Stimulated activated CD8-positive, alpha-beta memory T cell treated with anti-CD3 and anti-CD28 coated beads, Interleukin-7, amount 100 ng/mL, for 48 hours (primary cell): ENCODE measurements at places on chromosomes 11 and 22.

GRCh38 chr11:37378958-37379357 lies 780.9 kb upstream of the RAG2 start:
- no peak for DNase-seq

- no peak for DNase-seq
Observed at GRCh38 chr11:115617767-115618166, 113.6 kb upstream of the CADM1 start.

DNA sequence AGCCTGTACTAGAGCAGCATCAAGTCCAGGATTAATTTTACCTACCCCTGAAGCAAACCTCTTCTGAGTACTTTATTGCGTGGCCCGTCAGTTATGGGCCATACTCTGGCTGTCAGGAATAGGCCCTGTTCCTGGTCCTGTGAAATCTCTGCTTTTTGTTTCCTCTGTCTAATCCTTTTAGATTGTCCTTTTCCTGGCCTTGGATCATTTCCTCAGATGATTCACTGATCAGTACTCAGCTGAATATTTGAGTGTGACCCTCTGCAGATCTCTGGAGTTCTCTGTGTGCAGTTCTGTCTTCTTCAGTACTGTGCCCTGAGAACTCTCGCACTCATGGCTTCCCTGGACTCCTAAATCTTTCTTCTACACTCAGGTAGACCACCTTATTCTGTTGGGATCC lies 123.5 kb downstream of the UVRAG start:
- no peak for DNase-seq

- no peak for DNase-seq
Observed at GRCh38 chr11:57791321-57792059, 29.9 kb downstream of the CTNND1 start.

- no peak for DNase-seq
Observed at GRCh38 chr22:21020802-21021429, 6.0 kb downstream of the P2RX6 start.

DNA sequence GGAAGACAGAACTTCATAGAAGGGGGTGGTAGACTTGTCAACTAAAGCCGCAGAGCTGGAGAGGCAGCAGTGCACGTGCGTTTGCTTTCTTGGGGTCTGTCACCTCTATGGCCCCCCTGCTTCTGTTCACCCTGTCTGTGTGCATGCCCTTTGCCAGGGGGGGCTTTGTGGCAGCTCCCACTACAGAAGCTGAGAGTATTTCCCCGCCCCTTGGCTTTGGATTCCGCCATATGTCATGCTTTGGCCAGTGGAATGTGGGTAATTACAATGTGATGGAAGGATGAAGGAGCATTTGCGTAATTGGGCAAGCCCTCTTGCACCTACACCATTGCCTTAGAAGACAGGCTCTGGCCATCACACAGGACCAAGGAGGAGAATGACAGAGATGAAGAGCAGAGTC lies 153.0 kb downstream of the MPPED1 start:
- no peak for DNase-seq

DNA sequence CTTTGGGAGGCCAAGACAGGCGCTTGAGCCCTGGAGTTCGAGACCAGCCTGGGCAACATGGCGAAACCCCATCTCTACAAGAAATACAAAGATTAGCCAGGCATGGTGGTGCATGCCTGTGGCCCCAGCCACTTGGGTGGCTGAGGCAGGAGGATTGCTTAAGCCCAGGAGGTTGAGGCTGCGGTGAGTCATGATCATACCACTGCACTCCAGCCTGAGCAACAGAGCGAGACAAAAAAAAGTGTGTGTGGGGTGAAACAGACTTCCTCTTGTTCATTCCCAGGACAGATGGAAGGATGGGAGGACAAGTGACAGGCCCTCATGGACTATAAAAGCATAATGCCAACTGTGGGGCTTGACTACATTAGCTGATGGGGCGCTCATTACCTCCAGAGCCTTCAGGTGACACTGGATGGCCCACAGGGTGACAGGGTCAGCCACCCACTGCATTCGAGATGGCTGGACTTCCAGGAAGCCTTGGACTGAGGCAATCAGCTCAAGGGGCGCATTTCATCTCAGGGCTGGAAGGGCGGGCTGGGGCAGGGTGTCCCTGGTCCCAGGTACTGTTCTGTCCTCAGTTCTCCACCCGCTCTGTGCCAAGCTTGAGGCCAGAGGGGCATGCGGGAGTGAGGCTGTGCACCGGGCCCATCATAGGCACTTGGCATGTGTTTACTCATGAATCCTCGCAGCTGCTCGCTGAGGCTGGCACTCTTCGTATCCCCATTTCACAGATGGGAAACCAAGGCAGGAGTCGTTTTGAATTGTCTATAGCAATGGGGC lies 12.5 kb downstream of the NPTXR start:
- no peak for DNase-seq
